Substantia nigra (tissue), 51 donors: ENCODE measurements at places on chromosomes 5 and 9.

- no peak for DNase-seq
These were observed 8.4 kb downstream of the SARDH start for GRCh38 chr9:133729617-133730281.

- DNase-seq: no peak
These were observed 326.9 kb upstream of the WWC1 start for GRCh38 chr5:167964529-167964928.

DNA sequence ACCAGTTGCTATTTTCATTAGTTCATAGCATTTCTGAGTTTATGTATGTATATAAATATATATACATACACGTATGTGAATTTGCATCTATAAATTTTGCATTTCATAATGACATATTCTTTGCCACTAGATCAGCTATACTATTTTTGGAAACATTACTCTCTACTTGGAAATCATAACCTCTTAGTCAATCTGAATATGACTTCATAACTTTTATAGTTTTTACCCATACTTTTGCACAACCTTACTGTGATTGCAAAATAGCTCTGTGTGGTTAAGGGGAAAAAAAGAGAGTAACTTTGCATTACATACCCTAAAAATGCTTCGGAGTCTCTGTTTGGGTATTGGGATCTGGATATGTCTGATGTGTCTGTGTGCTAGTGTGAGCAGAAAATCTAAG lies 44.9 kb upstream of the ADAMTSL1 start:
- DNase-seq: no peak

DNA sequence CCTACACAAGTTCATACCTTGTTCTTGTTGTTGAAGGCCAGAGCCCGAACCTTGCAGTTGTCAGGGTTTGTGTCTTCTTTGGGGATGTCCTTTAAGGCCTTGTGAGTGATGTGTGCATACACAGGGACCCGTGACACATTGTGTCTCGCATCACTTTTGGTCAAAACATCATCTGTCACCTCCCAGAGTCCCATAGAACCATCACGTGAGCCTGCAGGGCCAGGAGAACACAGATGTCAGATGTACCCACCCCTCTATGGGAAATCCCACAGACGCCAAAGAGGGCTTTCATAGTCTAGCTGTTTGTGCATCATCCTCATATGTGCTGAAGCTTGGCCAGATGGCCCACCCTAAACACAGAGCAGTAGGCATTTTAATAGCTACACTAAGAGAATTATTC lies 28.2 kb downstream of the DCAF12 start:
- no peak for DNase-seq

- no peak for DNase-seq
These were observed 204.3 kb downstream of the PIK3R1 start for GRCh38 chr5:68419637-68420452.

DNA sequence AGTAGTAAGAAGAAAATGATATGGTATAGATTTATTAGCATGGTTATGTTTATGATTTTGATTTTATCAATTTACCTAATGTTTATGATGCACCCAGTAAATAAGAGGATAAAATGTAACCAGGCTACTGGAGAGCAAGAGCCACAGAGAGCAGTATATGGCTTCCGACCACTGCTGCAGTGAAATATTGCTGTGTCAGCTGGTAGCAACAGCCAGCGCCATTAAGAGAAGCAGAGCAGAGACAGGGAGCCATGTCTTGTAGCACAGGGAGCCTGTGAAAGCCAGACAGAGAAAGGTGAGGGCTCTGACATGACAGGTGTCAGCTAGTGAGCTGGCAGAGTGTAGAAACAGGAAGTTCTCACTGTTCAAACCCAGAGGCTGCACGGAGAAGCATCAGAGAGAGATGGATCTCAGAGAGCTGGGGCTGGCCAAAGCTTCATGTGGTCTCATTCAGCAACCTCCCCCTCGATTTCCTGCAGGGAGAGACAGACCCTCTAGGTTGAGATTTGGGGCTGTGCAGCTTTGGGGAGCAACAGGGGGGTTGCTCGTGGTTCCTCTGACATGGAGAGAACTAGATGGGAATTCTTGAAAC lies 202.1 kb downstream of the MED10 start:
- no peak for DNase-seq

DNA sequence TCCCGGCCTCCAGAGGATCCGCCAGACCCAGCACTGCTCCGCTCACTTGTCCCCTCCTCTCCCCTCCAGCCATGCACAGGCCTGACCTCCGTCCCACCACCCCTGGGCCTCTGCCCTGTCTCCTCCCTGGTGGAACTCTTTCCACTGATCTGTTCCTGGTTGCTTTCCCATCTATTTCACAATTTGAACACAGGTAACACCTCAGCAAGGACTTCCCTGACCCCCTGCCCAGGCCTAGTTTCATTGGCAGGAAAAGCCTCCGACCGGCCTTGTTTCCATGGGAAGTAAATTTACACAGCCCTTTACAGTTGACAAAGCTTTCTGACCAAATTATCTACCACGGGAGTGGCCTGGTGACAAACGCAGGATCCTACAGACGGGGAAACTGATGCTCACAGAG lies 14.8 kb downstream of the QSOX2 start:
- no peak for DNase-seq

DNA sequence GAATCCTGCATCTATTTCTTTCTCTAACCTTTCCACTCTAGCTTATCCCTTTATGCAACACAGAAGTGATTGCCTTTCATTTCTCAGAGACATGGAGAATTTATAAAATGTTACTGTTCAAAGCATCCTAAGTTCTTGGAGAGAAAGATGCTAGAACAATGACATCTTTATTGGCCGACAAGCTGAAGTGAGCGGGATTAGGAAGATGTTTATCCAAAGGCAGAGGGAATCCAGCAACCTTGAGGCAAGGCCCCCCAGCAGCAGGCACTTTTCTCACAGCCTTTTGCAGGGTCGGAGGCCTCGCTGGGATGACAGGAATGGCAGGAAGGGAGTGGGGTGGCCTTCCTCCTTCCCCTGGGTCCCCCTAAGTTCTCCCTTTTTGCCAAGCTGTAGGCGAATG lies 204.8 kb downstream of the GAPVD1 start:
- no peak for DNase-seq

DNA sequence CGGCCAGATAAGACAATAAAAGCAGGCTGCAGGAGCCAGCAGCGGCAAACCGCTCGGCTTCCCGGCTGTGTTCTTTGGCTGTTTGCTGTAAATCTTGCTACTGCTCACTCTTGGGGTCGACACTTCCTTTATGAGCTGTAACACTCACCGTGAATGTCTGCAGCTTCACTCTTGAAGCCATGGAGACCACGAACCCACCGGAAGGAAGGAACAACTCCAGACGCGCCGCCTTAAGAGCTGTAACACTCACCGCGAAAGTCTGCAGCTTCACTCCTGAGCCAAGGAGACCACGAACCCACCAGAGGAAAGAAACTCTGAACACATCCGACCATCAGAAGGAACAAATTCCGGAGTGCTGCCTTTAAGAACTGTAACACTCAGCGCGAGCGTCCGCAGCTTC lies 451.7 kb downstream of the AGTPBP1 start:
- no peak for DNase-seq

- DNase-seq: no peak
These were observed 179.0 kb upstream of the PITX1 start for GRCh38 chr5:135213027-135213386.

- DNase-seq: no peak
These were observed 212.7 kb downstream of the ESM1 start for GRCh38 chr5:54772684-54773083.

DNA sequence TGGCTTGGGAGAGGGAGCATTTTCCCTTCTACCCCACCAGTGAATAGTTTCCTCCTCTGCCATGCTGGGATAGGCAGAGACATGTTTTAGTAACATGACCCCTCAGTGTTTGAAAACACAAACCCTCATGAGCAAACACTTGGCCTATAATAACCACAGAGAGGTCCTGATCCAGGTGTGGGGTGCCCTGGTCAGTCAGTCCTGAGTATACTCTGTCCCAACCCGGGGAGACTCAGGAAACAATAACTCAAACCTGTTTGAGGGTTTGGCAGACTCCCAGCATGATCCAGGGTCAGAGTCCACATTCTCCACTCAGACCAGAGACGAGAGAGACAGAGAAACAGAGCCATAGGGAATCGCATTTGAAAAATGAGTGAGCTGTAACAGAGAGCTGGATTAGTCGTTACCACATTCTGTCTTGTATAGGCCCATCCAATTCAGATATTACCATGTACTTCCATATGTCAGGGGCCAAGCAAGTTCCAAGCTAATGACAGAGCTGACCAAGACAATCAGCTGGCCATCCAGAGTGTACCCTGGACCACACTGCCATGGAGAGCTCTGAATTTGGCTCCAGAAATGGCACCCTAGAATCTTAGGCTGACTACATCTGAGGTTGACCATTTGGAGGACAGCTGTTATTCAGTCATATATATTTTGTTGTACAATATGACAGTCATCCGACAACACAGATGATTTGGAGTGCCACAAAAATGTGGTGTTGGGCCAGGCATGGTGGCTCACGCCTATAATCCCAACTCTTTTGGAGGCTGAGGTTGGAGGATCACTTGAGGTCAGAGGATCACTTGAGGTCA lies 4.2 kb upstream of the CA9 start:
- no peak for DNase-seq

DNA sequence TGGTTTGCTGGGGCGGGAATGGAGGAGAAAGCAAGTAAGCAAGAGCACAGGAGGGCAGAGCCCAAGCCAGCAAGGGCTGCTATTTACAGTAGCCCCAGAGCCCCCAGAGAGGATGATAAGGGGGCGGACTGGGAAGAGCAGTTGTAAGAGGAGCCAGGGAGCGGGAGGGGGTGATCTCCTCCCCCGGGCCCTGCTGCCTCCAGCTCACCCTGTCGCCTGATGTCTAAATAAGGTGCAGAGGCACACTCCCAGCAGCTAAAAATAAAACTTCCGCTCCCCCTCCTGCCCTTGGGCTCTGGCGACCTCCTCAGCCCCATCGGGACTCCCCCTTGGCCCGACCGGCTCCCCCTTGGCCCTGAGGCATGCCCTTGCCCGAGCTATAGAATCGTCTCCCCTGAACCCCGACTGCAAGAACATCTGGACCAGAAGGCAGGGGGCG lies 14.4 kb upstream of the CCDC69 start:
- DNase-seq: no peak

DNA sequence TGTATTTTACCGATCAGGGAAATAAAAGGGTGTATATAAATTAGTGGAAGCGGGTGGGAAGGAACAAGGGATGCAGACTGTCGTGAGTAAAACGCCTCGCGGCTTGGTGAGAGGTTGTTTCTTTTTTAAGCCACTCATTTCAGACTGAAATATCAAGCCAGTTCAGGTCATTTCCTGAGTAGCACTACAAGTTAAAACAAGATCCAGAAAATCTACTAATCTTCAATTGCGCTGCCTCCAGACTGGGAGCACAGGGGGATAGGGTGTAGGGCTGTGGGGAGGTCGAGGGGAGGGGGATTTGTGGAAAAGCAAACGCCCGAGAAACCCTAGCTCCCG lies 140.8 kb downstream of the TSSK1B start:
- no peak for DNase-seq

- DNase-seq: no peak
These were observed 107.0 kb downstream of the PRDM9 start for GRCh38 chr5:23614422-23614821.

DNA sequence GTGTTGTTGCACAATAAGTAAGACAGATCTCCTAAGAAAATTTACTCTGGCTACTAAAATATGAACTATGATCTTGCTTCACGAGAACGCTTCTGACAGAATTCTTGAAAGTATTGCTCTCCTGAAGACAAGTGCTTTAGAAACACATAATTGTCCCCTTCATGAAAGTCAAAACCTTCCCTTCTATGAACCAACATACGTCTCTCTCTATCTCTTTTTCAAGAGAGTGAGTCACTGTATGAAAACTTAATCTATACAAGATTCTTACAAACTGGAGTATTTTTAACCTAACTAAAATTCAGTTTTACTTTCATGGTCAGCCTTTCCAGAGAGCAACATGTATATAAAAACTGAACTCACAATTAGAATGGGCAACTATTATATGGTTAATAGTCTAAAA lies 688.0 kb upstream of the CTNND2 start:
- DNase-seq: no peak

DNA sequence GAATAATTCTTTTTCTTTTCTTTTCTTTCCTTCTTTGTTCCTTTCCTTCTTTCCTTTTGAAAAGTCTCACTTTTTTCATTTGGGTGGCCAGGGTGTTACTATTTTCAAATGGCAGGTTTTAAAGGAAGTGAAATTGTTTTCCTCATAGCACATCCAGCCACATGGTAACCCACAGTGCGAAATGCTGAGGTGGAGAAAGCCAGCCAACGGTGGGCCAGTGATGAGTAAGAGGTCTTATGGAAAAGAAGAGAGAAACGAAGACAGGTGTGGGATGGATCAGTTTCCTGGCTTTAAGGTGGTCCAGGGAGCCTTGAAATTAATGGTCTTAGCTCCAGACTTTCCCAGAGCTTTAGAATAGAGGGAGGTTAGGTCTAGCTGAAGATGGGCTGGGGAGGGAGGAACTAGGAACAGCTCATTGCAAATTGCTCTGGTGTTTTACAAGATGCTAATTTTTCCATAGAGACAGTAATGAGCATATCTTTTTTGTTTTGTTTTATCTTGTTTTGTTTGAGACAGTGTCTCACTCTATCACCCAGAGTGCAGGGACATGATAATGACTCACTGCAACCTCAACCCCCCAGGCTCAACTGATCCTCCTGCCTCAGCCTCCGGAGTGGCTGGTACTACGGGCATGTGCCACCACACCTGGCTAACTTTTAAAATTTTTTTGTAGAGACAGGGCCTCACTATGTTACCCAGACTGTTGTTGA lies 17.8 kb downstream of the ITK start:
- no peak for DNase-seq

DNA sequence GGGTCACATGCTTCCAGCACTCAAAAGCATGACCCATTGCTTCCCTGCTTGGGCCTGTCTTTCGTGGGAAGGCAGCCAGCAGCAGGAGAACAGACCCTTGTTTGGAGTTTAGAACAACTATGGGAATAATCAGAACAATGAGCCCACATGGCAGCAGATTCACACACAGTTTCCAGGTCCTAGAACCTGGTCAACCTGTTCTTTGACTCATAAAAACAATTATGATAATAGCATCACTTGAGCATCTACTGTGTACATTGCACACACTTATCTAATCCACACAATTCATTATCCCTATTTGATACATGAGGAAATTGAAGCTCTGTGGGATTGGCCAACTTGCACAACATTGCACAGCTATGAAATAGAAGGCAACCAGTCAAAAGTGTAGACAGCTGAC lies 41.7 kb downstream of the KLF4 start:
- DNase-seq: no peak

DNA sequence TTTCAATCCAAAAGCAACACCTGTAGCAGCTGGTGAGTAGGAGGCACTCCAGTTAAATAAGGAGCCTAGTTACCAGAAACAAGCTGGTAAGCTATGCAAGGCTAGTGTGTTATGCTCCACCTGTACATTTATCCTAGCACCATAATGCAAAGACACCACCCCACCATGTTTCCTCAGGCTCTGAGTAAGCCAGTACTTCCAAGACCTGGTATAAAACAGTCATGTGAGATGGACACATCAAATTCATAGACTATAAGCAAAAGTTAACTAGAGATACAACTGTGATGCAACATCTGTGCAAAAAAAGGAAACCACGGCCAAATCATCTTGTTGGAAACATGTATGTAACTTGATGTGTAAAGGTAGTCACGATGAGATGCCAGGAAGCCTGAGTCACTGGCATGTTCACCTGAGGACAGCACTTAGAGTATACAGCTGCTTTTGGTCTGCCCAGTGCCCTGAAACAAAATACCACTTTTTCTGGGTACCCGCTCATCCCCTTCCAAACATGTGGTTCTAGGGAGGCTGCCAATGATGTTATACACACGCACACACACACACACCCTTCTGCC lies 66.1 kb downstream of the CDK5RAP2 start:
- DNase-seq: no peak
